ENCODE measurements at places on chromosomes 4 and X. TPM values are rescaled to one million over a fixed set of nuclear protein-coding genes. Genes with fewer than 3 reads are reported as not detected.

The CT47B1 gene
- total RNA-seq, result not detected

The CCNA2 gene
- 95.1 TPM for total RNA-seq

GRCh38 chrX:118571836-118572235 lies 76.2 kb downstream of the DOCK11 start:
- no peak for DNase-seq

GRCh38 chrX:46755671-46756070 lies 3.2 kb downstream of the SLC9A7 start:
- DNase-seq, result no peak

GRCh38 chrX:32933548-32933947 lies 277.8 kb downstream of the DMD start:
- DNase-seq, result no peak

All from H1 (cell line).